Ecto neural progenitor cell (in vitro differentiated cells): ENCODE measurements at places on chromosomes 3 and 15.

- peak; percentile 41 for DNase-seq
These were observed 22.0 kb upstream of the MUC20 start for GRCh38 chr3:195698647-195699387.

DNA sequence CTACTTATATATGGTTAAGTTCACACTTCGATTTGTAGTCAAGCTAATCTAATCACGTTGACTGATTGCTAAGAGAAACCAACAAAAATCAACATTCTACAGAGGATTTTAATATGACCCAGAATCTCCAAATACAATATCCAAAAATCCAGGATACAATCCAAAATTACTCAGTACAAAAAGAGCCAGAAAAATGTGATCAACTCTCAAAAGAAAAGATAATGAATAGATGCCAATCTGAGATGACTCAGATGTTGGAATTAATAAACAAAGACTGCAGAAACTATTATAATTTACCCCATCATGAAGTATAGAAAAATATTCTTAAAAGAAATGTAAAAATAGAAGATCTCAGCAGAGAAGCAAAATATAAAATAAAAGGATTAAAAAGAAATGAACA lies 22.3 kb downstream of the HACL1 start:
- no peak for DNase-seq

DNA sequence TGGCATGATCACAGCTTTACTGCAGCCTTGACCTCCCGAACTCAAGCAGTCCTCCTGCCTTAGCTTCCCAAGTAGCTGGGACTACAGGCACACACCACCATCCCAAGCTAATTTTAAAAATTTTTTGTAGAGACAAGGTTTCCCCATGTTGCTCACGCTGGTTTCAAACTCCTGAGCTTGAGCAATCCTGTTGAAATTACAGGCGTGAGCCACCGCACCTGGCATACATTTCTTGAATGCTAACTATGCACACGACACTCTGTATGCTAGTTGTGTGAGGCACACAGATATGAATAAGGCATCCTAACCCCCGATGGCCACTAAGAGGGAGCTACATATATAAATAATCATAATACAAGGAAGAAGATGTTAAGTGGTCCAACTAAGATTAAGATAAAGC lies 64.9 kb downstream of the CDC25A start:
- DNase-seq, result no peak

DNA sequence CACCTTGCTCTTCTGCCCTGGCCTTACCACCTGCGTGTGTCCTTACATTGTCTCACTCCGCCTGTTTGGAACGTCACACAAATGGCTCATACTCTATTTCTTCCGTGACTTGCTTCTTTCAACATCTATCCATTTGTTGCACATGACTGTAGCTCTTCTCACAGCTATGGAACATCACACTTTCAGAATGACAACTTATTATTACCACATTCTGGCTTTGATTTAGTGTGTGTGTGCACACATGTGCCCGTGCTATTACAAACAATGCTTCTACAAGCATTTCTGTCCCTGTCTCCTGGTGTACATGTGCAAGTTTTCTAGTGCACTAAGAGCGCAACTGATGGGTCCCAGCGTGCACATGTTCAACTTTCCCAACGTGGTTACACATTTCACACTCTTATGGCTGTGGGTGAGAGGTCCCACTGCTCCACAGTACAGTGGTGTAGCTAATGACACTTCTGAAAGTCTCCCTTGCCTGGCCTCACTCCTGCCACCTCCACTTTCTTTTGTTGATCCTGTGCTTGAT lies 37.8 kb downstream of the PTH1R start:
- no peak for DNase-seq

GRCh38 chr3:171687064-171687463 lies 123.2 kb downstream of the PLD1 start:
- DNase-seq, result no peak

DNA sequence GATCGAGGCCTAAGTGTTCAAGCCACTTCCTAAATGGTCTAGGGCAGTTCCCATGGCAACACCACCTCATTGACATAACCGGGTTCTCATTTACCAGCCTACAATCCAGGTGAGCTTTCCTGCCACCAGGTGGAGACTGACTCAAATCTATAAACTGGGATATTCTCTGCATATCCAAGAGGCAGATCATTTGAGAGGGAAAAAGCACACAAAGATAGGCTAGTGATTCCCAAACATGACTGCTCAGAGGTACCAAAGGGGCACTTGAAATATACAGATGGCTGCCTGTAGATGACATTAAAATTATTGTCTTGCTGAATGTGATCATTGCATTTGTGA lies 141.3 kb upstream of the PROK2 start:
- no peak for DNase-seq
